Activated T-helper 1 cell treated with anti-CD3 and anti-CD28 coated beads, Interleukin-2, amount 50 U/mL, for 16 hours (primary cell): ENCODE measurements at places on chromosomes 3 and 15.

DNA sequence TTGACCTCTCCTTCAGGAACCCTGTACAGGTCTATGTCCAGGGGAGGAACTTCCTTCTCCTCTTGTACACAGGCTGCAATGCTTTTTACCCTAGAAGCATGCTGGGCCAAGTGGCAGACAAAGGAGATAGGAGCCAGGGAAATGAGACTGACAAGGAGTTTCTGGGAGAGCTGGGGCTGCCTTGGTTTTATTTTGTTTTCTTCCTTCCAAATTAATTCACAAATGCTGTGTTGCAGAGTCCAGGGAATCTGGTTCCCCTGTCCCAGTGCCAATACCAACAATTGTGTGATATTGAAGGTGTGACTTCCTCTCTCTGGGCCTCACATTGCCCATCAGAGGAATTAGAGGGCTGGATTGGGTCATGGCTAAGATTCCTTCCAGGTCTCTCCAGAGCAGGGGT is 224.8 kb upstream of the PPP2R3A start:
- no peak for DNase-seq

- no peak for DNase-seq
Measured at GRCh38 chr3:28544236-28544635, 195.6 kb upstream of the AZI2 start.

DNA sequence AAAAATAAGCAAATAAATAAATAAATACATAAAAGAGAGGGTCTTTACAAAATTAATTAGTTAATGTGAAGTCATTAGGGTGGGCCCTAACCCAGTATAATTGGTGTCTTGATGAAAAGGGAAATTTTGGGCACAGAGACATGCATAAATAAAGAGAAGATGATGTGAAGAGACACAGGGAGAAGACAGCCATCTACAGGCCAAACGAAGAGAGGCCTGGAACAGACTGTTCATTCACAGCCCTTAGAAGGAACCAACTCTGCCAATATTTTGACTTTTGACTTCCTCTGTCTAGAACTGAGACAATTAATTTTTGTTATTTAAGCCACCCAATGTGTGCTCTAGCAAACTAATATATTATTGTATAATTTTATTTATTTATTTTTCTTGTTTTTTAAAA is 29.6 kb upstream of the SELENOK start:
- no peak for DNase-seq

DNA sequence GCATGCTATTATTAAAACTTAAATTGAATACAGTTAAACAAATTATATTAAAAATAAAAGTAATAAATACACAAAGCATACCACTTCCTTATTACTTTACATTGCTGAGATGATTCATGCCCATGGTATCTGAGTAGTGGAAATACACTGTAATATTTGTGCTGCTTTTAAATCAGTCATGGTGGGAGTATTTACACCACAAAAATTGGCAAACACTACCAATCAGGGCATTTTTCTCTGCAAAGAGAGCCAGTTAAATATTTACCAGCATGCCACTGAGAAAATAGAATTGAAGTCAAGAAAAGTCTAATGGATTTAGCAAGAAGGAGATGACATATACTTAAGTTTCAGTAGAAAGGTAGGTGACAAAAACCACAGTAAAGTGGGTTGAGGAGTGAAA is 19.6 kb downstream of the PPARG start:
- DNase-seq = no peak

GRCh38 chr3:126083511-126083912 is 412 bp downstream of the SLC41A3 start:
- DNase-seq = no peak

DNA sequence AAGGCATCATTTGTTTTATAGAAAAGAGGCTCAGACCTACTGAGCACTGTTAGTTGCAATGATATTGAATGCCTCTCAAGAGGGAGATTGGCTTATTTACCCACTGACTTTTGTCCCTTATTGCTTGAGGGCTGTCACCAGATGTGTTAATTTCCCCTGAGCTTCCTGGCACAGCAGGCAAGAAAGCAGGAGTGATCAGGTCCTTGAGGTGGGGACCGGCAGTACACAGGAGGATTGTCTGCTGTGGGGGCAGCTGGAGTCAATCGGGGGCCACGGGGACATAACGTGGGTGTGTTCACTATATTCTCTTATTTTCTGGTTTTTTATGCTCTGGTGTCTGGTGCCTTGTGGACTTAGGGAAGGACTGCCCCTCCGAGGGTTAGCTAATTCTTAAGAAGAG is 44.6 kb downstream of the GASK1A start:
- DNase-seq = no peak

DNA sequence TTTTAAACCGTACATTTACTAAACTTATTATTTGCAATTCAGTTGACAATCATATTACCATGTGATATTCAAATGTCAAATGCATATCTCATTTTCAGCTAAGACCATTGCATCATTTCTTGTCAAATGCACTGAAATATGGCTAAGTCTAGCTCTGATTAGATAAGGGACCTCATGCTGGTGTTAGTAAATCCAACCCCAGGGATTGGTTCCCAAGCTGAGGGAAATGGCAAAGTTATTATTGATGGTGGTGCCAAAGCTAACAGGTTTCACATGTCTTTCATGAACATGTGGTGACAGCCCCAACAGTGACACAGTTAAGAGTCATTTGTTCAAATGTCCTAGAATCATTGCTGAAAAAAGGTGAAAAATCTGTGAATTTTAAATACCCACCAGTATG is 641.1 kb downstream of the MECOM start:
- no peak for DNase-seq

DNA sequence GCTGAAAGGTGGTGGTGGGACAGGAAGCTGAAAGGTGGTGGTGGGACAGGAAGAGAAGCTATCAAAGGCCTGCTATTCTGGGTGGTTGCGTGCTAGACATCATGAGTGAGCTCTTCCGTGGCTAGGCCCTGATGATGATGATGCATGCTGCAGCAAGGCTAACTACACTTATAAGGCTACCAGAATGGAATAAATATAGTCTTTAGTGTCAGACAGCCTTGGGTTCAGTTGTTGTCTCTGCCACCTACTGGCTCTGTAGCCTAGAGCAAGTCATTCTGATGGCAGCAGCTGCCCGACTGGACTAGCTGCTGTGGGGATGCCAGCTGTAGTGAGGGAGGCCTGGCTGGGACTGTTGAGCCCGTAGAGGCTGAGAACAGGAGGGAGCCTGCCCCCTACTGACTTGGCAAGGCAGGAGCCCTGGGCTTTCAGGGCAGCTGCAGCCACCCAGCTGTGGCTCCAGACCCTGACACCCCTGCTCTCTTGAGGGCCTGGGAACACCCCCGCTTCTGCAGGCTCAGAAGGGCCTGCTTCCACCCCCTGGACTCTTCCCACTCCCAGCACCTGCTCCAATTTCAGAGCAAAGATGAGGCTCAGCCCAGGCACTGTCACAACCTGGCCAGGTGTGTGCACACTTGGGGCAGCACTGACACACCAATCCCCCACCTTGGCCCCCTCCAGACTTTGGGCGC is 21.4 kb upstream of the ZBED2 start:
- DNase-seq = no peak

- DNase-seq = no peak
Measured at GRCh38 chr15:77525400-77525811, 104.7 kb downstream of the HMG20A start.

DNA sequence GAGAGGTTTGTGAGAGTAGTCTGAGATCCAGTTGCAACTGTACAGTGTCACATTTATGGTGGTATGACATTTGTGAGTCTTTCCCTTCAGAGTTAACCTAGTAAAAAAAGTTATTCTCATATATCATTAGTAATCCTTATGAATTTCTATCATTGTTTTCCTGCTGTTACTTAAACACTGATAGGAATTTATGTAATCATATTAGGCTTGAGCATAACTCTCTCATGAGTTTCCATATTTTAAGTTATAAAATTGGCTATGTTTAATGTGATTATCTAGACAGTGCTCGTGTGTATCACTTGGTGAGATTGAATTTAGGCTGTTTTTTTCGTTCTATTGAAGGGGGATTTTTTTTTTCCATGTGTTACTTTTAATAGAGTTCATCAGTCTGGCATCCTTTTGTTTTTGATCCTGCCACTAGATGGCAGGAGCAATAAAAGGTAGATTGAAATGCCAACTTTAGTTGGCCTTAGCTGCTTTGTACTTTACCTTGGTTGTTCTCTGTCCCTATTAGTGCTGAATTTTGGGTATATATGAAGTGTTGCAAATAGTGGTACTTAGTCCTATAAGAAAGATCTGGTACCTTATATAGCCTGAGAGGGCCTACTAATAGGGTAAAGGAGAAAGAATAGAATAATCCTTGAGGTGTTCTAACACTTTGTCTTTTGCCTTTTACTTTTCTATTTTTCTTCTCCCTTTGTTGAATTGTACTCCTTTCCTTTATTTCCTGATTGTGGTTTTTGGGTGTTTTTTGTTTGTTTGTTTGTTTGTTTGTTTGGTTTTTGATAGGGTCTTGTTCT is 17.9 kb downstream of the STT3B start:
- DNase-seq = no peak

DNA sequence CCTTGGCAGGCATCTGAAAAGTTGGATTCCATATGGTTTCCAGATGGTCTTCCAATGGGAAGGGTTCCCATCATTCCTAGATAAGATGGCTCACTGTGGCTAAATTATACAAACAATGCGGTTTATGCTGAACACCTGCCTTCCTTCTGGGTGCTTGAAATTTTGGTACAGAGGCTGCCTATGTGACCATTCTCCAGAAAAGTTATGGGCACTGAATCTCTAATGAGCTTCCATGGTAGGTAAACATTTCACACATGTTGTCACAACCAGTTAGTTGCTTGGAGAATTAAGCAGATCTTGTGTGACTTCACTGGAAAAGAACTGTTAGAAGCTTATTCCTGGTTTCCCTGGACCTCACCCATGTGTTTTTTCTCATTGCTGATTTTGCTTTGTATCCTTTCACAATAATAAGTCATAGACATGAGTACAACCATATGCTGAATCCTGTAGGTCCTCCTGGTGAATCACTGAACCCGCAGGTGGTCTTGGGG is 30.1 kb downstream of the PLOD2 start:
- no peak for DNase-seq

- DNase-seq = no peak
Measured at GRCh38 chr15:60602323-60602722, 123.4 kb upstream of the ICE2 start.

GRCh38 chr3:57086201-57086600 is 25.7 kb downstream of the SPATA12 start:
- no peak for DNase-seq

DNA sequence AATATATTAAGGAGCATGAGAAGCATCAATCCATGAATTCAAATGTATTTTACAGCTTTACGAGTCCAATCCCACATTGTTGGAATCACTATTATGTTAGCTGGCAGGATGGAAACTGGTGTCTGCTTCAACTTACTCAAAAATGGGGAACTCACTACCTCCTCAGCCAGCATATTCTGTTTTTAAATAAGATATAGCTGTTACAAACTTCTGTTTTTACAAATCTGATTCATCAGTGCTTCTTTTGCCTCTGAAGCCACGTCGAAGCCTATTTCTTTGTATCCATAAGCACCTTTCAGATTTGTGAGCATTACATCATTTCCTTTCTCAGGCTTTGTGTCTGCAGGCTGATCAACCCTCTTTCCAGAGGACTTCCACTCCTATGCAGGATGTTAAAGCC is 105.9 kb downstream of the TPRG1 start:
- DNase-seq = no peak

GRCh38 chr3:15536856-15537255 is 15.3 kb upstream of the COLQ start:
- DNase-seq = no peak

- no peak for DNase-seq
Measured at GRCh38 chr3:58161435-58162398, 49.1 kb downstream of the DNASE1L3 start.

GRCh38 chr3:166986000-166986399 is 394.1 kb downstream of the ZBBX start:
- DNase-seq = no peak

DNA sequence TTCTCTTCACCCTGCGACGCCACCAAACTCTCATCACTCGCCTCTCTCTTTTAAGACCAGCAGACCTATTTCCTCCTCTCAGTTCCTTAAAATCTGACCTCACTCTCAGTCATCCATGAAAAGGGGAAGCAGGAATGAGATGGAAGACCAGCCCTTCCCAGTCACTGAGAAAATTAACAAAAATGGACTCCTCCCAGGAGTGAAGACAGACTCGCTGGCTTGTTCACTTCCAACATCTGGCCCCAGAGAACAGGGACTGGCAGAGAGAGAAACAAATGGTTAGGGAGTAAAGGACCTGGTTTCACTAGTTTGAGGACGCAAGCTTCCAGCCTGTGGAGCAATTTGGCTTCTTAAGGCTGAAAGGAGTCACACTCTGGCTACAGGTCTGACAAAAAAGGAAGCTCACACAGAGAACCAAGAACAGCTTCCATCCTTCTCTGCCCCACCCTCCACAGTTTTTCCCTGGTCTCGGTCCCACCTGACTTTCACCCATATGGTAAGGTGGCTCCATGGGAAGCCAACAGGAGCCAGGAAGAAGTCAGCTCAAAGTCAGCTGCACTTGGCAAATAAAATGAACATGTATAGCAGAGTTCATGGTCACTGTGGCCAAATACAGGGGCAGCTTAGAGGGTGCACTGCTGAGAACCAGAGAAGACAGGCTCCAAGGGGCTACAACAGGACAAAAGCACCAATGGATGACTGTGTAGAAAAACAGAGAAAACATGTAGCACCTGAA is 57.2 kb downstream of the ITGB5 start:
- DNase-seq = no peak

- no peak for DNase-seq
Measured at GRCh38 chr3:121690777-121691405, 30.2 kb upstream of the HCLS1 start.

DNA sequence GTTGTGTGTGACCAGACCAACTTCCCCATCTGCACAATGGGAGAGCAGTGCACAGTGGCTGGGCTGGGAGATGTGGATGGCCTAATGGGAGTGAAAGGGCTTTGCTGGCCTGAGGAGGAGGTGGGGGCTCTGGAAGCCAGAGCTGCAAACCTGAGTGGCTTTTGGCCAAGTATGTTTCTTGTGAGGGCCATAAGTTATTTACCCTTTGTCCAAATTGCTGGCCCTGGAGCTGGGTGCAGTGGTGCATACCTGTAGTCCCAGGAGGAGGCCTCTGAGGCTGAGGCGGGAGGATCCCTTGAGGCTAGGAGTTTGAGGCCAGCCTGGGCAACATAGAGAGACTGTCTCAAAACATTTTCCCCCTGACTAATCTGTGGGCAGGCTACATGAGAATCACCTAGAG is 129.1 kb downstream of the WNT7A start:
- no peak for DNase-seq

DNA sequence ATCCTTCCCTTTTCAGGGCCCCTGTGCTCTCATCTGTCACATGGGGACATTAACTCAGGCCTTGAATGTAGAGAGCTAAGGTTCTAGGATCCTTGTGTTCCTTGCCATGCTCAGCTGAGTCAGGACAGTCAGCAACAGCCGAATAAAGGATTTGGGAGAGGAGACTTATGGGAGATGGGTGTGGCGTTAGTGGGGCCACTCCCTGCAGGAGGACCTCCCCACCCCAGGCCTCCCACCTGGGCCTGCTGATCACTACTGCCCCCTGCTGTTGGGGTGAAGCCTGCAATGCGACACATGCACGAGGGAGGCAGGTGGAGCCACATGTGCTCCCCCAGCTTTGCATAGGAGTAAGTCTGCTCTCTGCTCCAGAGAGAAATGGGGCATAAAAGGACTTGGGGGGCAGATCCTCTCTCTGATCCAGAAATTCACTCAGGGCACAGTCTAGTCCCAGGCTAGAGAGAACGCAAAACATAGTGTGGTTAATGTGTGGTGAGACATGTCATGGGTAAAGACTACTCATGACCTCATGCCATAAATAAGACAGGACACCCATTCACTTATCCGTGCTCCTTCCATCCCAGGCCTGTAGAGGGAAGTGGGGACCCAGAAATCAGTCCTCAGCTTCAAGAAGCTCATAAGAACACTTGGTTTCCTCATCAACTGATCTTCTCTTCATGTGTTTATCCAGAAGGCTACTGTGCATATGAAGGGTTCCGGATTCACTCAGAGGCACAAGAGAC is 19.4 kb downstream of the RBP1 start:
- no peak for DNase-seq
